Esophagus squamous epithelium (tissue), 5 donors: ENCODE measurements at places on chromosomes 4 and X.

- no peaks in the 10 kb centered on the region for H3K27me3 ChIP-seq
- no peak for DNase-seq
- H3K27ac ChIP-seq = no peak overlapping the region
- H3K36me3 ChIP-seq = no peaks in the 10 kb centered on the region
- H3K4me1 ChIP-seq = no peaks in the 10 kb centered on the region
Observed at GRCh38 chrX:29746326-29746725, 469.0 kb upstream of the MAGEB2 start.

- DNase-seq = no peak
- H3K36me3 ChIP-seq = no peaks in the 10 kb centered on the region
- H3K27ac ChIP-seq = no peak overlapping the region
- no peaks in the 10 kb centered on the region for H3K27me3 ChIP-seq
Observed at GRCh38 chr4:154429176-154429575, 62.4 kb downstream of the DCHS2 start.

DNA sequence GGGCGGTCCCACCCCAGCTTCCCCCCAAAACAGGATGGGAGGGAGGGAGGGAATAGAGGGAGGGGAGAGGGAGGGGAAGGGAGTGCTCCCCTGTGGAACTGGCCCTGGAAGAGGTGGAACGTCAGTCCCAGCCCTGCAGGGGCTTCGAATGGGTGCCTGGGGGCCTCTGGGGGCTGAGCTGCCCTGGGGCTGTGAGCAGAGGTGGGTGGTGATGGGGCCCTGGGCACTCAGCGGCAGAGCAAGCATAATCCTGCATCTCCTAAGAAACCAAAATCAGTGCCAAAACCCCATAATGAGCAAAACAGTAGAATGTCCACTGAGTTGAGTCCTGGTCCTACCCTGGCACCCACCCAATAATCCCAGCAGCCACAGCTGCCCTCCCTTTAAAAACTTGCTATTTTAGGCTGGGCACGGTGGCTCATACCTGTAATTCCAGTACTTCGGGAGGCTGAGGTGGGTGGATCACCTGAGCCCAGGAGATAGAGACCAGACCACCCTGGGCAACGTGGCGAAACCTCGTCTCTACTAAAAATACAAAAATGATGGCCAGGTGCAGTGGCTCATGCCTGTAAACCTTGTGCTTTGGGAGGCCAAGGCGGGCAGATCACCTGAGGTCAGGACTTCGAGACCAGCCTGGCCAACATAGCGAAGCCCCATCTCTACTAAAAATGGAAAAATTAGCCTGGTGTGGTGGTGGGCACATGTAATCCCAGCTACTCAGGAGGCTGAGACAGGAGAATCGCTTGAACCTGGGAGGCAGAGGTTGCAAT lies 11.1 kb downstream of the DOK7 start:
- H3K27ac ChIP-seq = no peak overlapping the region
- no peak overlapping the region for H3K4me3 ChIP-seq
- H3K27me3 ChIP-seq = no peaks in the 10 kb centered on the region
- peaks cover 14% of the 10 kb centered on the region for H3K4me1 ChIP-seq
- H3K36me3 ChIP-seq = no peaks in the 10 kb centered on the region

- H3K4me3 ChIP-seq = no peak overlapping the region
- no peaks in the 10 kb centered on the region for H3K36me3 ChIP-seq
- H3K27ac ChIP-seq = no peak overlapping the region
- H3K4me1 ChIP-seq = peaks cover 40% of the 10 kb centered on the region
- no peaks in the 10 kb centered on the region for H3K27me3 ChIP-seq
Observed at GRCh38 chrX:11188664-11189063, 77.5 kb downstream of the HCCS start.

GRCh38 chr4:16931339-16932305 lies 33.2 kb upstream of the LDB2 start:
- H3K36me3 ChIP-seq = no peaks in the 10 kb centered on the region
- no peaks in the 10 kb centered on the region for H3K4me1 ChIP-seq
- DNase-seq = no peak
- H3K4me3 ChIP-seq = no peak overlapping the region

DNA sequence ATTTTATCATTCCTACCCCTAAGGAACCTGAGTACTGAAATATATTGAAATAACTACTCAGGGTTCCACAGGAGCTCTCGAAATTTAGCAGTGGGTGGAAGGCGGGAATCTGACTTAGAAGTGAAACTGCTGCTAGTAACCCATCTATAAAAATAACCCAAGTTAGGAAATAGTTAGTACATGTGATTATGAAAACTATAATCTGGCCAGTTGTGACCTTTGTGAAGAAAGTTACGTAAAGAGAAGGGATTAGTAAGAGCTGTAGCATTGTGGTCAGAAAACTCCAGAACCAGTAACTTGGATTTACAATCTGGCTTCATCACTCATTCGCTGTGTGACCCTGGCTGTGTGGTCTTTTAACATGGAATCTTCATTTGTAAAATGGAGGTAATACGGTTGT lies 175.5 kb downstream of the RAPGEF2 start:
- H3K4me3 ChIP-seq = no peak overlapping the region
- DNase-seq = no peak
- no peak overlapping the region for H3K27ac ChIP-seq
- H3K4me1 ChIP-seq = no peaks in the 10 kb centered on the region
- no peaks in the 10 kb centered on the region for H3K27me3 ChIP-seq

GRCh38 chr4:74202062-74202586 lies 44.2 kb downstream of the MTHFD2L start:
- no peak for DNase-seq
- H3K27me3 ChIP-seq = no peaks in the 10 kb centered on the region
- H3K4me3 ChIP-seq = no peak overlapping the region
- H3K36me3 ChIP-seq = no peaks in the 10 kb centered on the region

GRCh38 chr4:127889903-127890302 lies 9.2 kb downstream of the PLK4 start:
- H3K27me3 ChIP-seq = no peaks in the 10 kb centered on the region
- DNase-seq = no peak
- peaks cover 36% of the 10 kb centered on the region for H3K36me3 ChIP-seq
- H3K27ac ChIP-seq = no peak overlapping the region
